ENCODE measurements at places on chromosomes 1 and 21.

- no peak for DNase-seq
Measured at GRCh38 chr1:162697140-162697895, 65.1 kb downstream of the DDR2 start.

GRCh38 chr1:62809788-62810187 is 25.9 kb downstream of the ATG4C start:
- DNase-seq = peak; percentile 39

DNA sequence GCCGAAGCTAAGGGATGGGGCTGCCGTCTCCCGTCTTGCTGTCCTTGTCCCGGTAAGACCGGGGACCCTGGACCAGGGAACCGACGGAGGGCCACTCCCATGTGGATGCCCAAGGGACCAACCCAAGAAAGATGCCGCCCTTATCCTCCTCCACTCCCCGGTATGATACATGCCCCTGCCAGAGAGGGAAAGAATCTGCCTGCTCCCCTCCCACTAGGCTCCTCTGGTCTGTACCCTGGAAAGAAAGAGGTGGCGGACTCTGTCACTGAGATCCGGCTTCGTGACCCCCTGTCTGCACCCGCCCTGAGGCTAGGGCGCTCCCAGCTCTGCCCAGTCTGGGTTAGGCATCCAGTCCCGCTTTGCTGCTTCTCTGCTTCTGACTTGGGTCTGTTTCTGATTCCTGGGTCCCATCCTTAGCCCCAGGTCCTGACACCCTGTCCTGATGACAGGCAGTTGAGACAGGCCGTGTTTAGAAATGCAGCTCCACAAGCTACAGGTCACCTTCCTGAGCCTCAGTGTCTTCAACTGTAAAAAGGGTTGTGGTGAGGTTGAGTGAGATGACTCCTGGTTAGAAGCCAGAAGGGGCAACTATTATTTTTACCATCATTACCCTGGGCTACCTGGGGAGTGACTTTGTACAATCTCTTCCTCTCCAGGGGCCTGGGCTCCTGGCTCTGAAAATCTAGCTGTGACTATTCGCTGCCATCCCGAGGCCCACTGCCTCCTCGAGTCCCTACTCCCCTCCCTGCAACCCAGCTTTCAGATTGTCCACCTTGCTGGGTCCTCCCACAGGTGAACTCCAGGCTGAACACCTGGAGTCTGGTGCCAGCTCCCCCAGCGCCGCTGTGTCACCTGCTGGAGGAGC is 3.7 kb downstream of the MATN1 start:
- no peak for DNase-seq

DNA sequence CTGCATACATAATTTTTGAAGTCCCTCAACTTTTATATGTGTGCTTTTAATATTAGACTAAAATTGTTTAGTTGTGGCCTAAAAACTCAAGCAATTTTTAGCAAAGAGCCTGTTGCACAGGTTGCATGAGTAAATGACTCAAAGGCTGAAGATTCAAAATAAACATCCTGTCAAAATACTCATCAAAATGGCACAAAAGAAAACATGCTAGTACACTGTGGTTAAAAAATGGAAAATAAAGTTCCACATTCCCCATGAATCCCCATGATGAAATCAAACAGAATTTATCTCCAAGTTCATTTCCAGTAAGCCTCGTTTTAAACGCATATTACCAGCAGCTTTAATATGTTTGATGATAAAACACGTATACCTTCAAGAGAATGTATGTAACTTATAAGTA is 230.1 kb upstream of the MAP1LC3C start:
- no peak for DNase-seq

- no peak for DNase-seq
Measured at GRCh38 chr1:247627951-247628350, 22.6 kb downstream of the OR2G3 start.

DNA sequence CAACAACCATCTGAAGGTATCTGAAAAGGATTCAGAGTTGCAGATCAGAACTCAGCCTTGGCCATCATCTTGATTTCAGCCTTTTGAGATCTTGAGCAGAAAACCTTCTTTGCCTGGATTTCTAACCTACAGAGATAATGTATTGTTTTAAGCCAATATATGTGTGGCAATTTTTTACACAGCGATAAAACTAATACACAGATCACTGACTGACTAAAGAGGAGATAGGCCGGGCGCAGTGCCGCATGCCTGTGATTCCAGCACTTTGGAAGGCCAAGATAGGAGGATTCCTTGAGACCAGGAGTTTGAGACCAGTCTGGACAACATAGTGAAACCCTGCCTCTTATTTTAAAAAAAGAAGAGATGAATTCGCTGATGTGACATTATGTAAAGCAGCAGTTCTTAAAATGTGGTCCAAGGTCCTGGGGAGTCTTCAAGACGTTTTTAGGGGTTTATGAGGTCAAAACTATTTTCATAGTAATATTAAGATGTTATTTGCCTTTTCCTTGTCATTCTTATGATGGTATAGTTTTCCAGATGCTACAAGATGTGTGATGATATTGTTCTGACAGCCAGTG is 50.1 kb upstream of the CNN3 start:
- no peak for DNase-seq

DNA sequence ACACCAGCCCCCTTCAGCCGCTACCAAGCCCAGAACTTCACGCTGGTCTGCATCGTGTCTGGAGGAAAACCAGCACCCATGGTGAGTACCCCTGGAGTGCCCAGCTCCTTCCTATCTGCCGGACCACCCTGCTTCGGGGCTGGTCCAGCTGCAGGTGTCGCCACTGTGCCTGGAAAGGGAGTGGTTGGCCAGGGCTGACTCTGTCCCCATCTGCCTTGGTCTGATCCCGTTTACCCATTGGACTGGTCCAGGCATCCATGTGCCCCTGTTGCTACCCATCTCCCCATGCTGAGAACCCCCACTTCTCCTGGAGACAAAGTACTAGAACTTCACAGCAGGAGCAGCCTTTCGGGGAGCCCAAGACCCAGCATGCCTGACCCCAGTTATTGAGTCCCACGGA is 118.6 kb upstream of the KLHDC7A start:
- no peak for DNase-seq

DNA sequence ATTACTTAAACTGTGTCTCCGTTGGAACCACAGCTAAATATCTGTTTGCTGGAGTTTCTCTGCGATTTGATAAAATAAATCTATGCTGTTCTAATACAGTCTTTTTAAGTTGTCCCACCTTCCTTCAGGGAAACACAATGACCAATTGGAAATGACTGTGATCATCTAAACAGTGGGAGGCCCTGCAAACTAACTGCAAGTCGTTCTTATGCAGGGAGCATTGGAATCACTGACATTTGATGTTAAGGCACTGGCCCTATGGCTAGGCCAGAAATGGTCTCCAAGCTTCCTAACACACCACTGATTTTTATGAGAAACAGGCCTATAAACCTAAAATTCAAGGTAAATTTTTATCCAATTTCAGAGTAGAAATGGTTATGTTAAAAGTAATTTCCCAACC is 645.2 kb downstream of the LMO4 start:
- no peak for DNase-seq

DNA sequence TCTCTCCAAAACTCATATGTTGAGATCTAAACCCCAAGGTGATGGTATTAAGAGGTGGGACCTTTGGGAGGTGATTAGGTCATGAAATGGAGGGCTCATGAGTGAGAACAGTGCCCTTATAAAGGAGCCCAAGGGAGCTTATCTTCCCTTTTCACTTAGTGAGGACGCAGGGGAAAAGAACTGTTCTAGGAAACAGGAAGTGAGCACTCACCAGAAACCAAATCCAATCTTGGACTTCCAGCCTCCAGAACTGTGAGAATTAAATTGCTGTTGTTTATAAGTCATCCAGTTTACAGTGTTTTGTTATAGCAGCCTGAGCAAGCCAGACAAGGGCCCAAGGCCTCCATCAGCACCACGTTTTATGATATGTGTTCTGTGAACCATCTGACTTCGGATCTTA is 60.3 kb upstream of the LRRC8D start:
- DNase-seq = no peak

DNA sequence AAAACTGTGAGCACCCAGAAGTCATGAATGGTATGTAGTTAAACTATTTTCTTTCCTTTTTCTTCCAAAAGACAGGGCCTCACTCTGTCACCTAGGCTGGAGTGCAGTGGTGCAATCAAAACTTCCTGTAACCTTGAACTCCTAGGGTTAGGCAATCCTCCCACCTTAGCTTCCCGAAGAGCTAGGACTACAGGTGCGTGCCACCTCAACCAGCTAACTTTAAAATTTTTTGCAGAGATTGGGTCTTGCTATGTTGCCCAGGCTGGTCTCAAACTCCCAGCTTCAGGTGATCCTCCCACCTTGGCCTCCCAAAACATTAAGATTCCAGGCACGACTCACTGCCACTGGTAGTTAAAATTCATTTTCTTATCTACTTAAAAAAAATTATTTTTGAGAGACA is 62.5 kb downstream of the GATAD2B start:
- no peak for DNase-seq

DNA sequence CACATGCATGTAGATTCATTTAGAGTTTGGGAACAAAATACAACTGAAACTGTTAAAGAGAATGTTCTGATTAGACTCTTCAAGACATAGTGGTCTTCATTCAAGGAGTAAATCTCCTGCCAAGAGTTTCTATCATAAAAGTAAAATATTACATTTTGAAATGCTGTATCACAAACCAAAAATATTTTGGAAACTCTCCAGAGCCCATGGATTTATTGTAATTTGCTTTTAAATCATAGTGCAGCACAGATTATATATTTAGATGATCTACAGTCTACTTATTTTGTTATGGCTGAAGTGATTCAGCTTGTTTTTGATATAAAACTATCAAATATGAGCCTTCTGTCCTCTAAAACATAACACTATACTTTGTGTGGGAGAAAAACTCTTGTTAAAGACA is 105.3 kb downstream of the DISP1 start:
- no peak for DNase-seq

DNA sequence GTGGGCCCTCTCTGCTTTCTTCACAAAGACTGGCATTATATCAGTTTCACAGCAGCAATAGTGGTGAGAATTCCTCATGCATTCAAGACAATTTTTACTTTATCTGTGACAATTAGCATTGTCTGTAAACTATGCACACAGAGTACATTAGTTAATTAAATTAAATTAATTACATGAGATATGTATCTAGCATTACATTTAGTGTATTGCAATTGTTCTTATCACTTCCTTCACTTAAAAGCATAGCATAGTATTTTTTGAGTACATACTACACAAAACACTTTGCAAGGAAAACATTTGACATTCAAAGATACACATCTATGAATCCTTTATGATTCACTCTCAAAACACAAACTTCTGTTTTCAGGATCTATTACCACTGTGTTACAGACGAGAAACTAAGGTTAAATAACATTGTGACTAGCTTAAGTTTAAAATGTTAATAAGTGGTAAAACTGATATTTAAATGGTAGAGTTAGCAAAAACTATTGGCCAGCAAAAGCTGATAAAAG is 1542.6 kb downstream of the PLA2G4A start:
- no peak for DNase-seq

- peak; percentile 42 for DNase-seq
Measured at GRCh38 chr1:32321712-32322291, 14.2 kb downstream of the MARCKSL1 start.
